ENCODE measurements at places on chromosomes 5 and 9.

DNA sequence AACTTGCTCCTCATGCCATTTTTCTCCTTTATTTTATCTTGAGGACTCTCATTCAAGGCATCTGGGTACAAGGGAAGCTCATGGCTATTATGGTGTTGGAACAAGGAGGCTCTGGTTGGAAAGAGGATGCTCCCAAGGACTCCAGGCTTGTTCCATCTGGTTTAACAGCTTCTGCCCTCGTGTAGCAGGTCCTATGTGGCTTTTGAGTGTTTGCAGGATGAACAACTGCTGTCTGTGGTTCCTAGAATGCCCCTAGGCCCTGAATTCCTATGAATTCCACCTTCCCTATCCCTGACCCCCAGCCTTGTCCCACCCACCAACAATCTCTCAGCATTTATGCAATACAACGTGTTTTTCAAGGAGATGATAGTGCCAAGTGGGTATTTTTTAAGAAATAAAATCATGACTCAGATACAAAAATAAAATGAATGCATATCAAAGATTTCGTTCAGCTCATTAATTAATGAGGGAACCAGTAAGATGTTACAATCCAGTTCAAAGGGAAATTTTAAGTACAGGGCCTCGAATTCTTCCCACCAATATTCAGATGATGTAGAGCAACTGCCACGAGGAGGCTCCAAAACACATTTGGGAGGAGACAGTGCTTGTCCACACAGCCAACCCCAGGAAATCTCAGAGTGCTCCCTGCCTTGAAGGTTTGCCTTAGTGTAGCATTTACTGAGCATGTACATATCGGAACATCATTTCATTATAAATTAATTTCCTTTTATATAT, 182.0 kb downstream of the MUSK start:
- DNase-seq: no peak

GRCh38 chr9:101711330-101711941, 27.0 kb downstream of the GRIN3A start:
- DNase-seq: no peak

DNA sequence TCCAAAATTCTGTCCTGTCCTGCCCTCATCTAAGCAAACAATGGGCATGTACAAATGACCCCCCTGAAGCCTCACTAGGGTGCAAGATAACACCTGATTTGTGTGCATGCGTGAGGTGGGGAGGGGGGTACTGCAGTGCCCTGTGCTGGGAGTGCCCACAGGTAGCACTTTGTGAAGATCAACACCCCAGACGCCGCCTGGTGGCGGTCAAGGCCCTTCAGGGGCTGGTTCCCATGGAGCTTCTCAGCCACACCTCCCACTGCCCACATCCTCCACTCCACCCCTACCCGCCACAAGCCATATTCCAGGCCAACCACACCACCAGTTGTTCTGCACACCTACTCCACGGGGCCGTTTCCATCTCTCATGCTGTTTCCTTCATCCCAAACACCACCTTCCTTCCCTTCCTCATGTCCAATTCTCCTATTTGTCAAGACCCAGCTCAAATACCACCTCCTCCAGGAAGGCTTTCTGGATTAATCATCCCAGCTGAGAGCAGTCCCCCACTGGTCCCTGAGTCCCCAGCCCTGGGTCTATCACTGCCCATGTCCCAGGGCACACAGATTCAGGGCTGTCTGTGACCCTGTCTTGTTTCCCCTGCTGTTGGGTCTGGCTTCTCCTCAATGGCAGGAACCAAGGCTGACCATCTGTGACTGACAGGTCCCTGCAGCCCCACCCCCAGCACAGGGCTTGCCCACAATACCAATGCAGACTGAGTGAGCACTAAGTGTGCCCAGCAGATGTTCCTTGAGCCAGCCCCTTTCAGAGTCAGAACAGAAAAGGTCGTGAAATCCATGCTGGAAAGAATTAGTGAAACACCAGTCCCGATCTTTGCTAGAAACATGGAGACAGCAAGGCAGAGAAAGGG, 178.4 kb downstream of the PAX5 start:
- peak; percentile 41 for DNase-seq

DNA sequence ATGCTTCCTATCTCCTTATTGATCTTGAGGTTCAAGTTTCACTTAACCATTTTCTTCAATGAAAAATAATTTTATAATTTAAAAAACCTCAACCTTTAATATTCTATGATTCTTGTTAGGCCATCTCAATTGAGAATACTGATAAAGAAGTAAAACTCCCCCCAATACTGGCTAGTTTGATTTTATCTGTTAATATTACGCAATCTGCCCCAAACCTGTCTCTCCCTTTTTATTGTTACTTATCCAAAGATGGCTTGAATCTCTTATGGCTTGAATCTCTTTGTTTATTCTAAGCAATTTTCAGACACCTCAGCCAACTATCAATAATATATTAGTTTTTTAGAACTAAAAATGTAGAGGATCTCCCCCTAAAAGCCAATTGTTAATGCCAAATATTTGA, 4.1 kb upstream of the PCDHAC2 start:
- DNase-seq: no peak

DNA sequence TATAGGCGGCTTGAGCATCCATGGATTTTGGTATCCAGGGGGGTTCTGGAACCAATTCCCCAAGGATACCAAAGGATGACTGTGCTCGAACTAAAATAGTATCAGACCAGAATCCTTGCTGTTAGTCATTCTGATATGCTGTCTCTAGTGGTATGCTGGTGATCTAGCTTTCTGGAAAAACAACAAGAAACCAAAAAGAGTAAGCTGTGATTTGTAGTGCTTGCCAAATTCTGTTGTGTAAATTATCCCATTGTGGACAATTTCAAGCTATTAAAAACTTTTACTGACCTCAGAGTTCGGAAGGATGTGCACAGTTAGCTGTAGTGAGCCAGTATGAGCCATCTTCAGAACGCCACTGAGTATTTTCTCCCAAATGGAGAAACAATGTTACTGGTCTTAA, 99.0 kb upstream of the FBN2 start:
- DNase-seq: no peak

- DNase-seq: no peak
Measured at GRCh38 chr9:133003671-133004090, 25.2 kb downstream of the GFI1B start.

- no peak for DNase-seq
Measured at GRCh38 chr9:116181853-116182610, 28.4 kb downstream of the PAPPA start.

- no peak for DNase-seq
Measured at GRCh38 chr5:135478938-135479337, 26.8 kb upstream of the TIFAB start.
